ENCODE measurements at places on chromosomes 1 and 21. TPM values are rescaled to one million over a fixed set of nuclear protein-coding genes. Genes with fewer than 3 reads are reported as not detected.
A peak's percentile ranks its signal among the peaks of the same experiment; 100 is the strongest.

The ADGRB2 gene
- 95.0 TPM for polyA plus RNA-seq

DNA sequence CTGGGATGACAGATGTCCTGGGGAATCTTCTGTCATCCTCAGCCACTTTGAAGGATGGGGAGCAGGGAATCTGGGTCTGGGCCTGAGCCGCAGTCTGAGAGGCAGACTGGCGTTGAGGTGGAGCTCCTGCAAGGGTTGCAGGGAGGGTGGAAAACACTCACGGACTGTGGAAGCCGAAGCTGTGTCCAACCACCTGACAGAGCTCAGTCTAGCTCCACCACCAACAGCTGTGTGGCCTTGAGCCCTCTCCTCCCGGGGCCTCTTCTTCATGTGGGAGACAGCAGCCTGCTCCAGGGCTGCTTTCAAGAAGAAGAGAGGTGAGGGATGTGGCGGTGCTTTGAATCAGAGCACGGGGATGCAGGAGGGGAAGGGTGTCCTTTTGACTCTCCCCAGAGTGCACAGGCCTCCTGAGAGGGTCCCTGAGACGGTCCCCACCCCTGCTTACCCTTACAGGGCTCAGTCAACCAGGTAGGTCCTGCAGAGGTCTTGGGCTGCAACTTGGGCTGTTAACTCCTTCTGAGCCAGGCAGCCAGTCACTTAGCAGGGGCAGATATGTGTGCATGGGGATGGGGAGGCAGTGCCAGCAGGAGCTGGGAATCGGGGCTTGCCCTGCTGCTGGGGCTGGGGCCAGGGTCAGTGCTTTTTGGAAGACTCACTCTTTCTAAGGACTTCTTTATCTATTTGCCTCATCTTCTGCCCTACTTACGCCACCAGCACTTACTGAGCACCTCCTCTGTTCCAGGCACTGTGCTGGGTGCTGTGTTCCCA, 216.3 kb downstream of the PTPRU start:
- DNase-seq: no peak
- H3K4me1 ChIP-seq: no peaks in the 10 kb centered on the region
- no peak overlapping the region for H3K27ac ChIP-seq

The PDC gene
- not detected for polyA plus RNA-seq

- no peaks in the 10 kb centered on the region for H3K27me3 ChIP-seq
- H3K36me3 ChIP-seq: no peaks in the 10 kb centered on the region
- no peak overlapping the region for H3K4me3 ChIP-seq
Observed at GRCh38 chr1:116031302-116031835, 55.1 kb downstream of the SLC22A15 start.

The FAAP20 gene
- polyA plus RNA-seq: 188 TPM

The STYXL2 gene
- polyA plus RNA-seq: 55.3 TPM

DNA sequence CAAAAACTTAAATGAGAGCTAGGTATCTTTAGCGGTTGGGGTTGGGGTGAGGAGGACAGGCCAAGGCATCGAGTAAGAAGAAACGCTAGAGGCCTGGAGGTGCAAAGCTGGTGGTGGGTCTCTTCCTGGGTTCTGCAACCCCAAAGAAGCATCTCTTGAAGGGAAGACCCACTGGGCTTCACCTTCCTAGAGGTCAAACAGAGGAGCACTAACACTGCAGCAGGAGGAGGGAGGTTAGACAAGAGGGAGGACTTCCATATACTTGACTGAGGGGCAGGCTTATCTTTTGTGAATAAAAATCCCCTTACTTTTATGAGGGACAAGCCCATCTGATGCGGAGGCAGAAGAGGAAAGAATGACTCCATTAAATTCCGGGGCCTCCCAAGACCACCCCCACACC, 2.5 kb downstream of the MEX3A start:
- no peak for DNase-seq
- peaks cover 12% of the 10 kb centered on the region for H3K36me3 ChIP-seq
- H3K27me3 ChIP-seq: no peaks in the 10 kb centered on the region
- H3K4me3 ChIP-seq: peak overlapping the region; percentile 99

GRCh38 chr1:170303034-170303433, 157.3 kb downstream of the NTMT2 start:
- DNase-seq: no peak
- H3K4me3 ChIP-seq: no peak overlapping the region
- H3K27ac ChIP-seq: no peak overlapping the region
- H3K4me1 ChIP-seq: no peaks in the 10 kb centered on the region

- no peaks in the 10 kb centered on the region for H3K4me1 ChIP-seq
- H3K36me3 ChIP-seq: peaks cover 35% of the 10 kb centered on the region
- peak; percentile 48 for DNase-seq
- H3K4me3 ChIP-seq: no peak overlapping the region
Observed at GRCh38 chr1:26848941-26849774, 13.8 kb upstream of the SFN start.

GRCh38 chr21:16873176-16873575, 639.7 kb upstream of the CXADR start:
- no peaks in the 10 kb centered on the region for H3K36me3 ChIP-seq
- no peak overlapping the region for H3K4me3 ChIP-seq
- H3K27me3 ChIP-seq: no peaks in the 10 kb centered on the region
- no peak overlapping the region for H3K27ac ChIP-seq
- H3K4me1 ChIP-seq: no peaks in the 10 kb centered on the region

GRCh38 chr1:204084247-204084772, 11.4 kb downstream of the SOX13 start:
- peaks cover 34% of the 10 kb centered on the region for H3K4me1 ChIP-seq
- H3K4me3 ChIP-seq: no peak overlapping the region
- H3K36me3 ChIP-seq: no peaks in the 10 kb centered on the region
- H3K27me3 ChIP-seq: no peaks in the 10 kb centered on the region

The PAPPA2 gene
- polyA plus RNA-seq: 1.7 TPM

DNA sequence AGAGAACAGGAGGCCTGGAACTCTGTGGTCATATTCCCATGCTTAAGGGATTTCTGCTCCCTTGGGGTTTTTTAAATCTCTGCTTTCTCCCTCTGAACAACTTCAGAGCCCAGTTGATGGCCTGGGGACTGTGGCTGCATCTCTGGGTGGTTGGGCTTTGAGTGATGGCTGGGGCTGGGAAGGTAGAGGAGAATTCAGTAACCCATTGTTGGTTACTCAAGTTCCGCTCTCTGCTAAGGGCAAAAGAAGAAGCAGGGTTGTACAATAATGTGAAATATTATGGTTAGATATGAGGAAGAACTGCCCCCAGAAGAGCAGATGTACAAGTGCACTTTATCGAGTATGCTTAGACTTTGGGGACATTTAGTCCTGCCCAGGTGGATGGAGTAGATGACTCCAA, 72.1 kb upstream of the CNTN2 start:
- H3K36me3 ChIP-seq: no peaks in the 10 kb centered on the region
- H3K27me3 ChIP-seq: peaks cover 20% of the 10 kb centered on the region
- H3K4me3 ChIP-seq: no peak overlapping the region

DNA sequence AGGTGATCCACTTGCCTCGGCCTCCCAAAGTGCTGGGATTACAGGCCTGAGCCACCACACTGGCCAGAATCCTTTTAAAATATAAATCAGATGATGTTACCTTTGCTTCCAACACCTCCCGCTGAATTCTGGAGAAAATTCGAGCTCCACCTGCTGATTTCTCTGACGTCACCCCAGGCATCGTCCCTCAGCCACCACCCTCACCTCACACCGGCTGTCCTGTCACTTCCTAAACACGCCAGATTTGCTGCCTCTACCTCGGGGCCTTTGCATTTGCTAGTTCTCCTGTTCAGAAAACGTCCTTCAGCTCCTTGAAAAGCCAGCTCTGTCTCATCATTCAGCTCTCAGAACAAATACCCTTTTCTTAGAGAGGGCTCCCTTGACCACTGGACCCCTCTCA, 57.9 kb downstream of the FBXO2 start:
- no peaks in the 10 kb centered on the region for H3K4me1 ChIP-seq
- no peak for DNase-seq
- H3K36me3 ChIP-seq: no peaks in the 10 kb centered on the region
- H3K4me3 ChIP-seq: no peak overlapping the region

GRCh38 chr1:99566290-99567021, 79.5 kb upstream of the PALMD start:
- no peaks in the 10 kb centered on the region for H3K36me3 ChIP-seq
- H3K27ac ChIP-seq: no peak overlapping the region
- H3K4me1 ChIP-seq: no peaks in the 10 kb centered on the region
- H3K4me3 ChIP-seq: no peak overlapping the region

The CDA gene
- not detected for polyA plus RNA-seq

The ANKRD34A gene
- 2.7 TPM for polyA plus RNA-seq

- H3K4me3 ChIP-seq: no peak overlapping the region
- no peak for DNase-seq
- no peak overlapping the region for H3K27ac ChIP-seq
- peaks cover 9% of the 10 kb centered on the region for H3K27me3 ChIP-seq
- peaks cover 5% of the 10 kb centered on the region for H3K36me3 ChIP-seq
Observed at GRCh38 chr21:46297338-46298271, 11.5 kb downstream of the YBEY start.

GRCh38 chr1:117067533-117068370, 7.6 kb downstream of the TTF2 start:
- H3K36me3 ChIP-seq: no peaks in the 10 kb centered on the region
- no peaks in the 10 kb centered on the region for H3K4me1 ChIP-seq
- no peak overlapping the region for H3K4me3 ChIP-seq
- no peak overlapping the region for H3K27ac ChIP-seq
- no peaks in the 10 kb centered on the region for H3K27me3 ChIP-seq
- peak; percentile 73 for DNase-seq

DNA sequence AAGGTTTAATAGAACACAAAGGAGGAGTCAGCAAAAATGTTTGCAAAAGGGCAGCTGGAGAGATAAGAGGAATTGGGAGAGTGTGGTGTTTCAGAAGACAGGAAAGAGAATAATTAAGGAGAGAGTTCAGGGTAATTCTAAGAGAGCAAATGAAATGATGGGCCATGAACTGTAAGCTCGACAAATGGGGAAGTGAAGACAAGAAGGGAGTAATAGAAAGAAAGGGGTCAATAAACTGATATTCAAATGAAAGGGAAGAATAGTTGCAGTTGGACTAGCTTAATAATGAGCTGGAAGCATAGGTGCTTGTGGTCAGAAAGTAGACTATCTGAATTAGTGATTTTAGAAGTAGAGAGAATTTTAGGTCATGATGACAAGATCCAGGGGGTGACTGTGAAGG, 15.6 kb upstream of the RNF220 start:
- peaks cover 7% of the 10 kb centered on the region for H3K4me1 ChIP-seq
- no peak for DNase-seq
- H3K27ac ChIP-seq: no peak overlapping the region
- no peak overlapping the region for H3K4me3 ChIP-seq
- H3K27me3 ChIP-seq: no peaks in the 10 kb centered on the region

DNA sequence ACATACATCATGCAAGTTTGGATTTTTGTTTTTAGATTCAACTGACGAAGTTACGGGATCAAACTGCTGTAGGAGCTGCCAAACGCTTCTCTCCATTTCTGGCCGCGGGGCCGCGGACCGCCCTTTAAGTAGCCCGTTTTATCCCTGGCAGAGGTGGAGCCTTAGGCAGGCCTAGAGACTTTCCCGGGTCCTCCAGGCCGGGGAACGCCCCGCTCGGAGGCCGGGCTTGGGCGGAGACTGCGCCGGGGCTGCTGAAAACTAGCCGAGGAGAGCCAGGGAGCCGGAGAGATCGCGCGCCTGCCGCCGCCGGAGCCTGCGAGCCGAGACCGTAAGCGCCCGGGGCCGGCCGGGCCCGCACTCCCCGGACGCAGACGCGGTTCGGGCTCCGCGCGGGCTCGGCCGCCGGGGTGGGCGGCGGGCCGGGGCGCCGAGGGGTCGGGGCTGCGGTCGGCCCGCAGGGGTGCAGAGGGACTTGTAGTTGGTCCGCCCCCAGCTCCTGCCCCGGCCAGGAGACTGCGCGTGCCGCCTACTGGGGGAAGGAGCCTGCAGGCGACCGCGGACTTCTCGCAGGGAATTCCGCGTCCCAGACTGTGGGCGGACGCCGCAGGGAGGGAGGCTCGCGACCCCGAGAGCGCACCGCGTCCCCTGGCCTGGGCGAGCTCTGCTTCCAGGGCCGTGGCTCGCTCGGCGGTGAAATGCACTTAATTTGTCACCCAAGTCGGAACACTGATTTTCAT, at the start of gene EPHX1:
TSS of gene EPHX1 (plus strand) at position 283 of the 737 bp plus-strand sequence. CDS start 18,606 bp downstream, outside the sequence.
- H3K27me3 ChIP-seq: no peaks in the 10 kb centered on the region
- H3K4me3 ChIP-seq: peak within 1 kb of the TSS; percentile 44
- H3K36me3 ChIP-seq: no peaks in the 10 kb centered on the region
- peak; percentile 91 for DNase-seq

- H3K4me1 ChIP-seq: peaks cover 7% of the 10 kb centered on the region
- no peaks in the 10 kb centered on the region for H3K27me3 ChIP-seq
- H3K27ac ChIP-seq: peak overlapping the region; percentile 65
- H3K36me3 ChIP-seq: no peaks in the 10 kb centered on the region
- H3K4me3 ChIP-seq: peak overlapping the region; percentile 94
Observed at GRCh38 chr21:38806153-38806941, 618 bp downstream of the ETS2 start.

DNA sequence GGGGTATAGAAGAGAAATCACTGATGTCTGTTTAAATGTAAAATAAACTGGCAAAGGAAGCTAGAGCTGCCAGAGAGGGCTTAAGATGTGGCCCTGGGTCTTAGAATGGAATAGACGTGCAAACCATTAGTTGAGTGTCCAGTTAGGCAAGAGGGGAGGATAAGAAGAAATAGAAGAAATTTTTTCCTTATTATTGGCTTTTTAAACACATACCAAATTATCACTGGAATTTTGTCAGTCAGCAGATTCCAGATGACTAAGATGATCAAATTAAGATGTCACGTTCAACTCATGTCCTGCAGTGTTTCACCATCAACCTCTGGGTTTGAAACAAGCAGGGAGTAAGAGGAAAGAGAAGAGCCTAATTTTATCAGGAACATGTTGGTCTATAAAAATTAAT, 71.6 kb upstream of the C1orf21 start:
- H3K27ac ChIP-seq: no peak overlapping the region
- no peaks in the 10 kb centered on the region for H3K4me1 ChIP-seq
- H3K36me3 ChIP-seq: no peaks in the 10 kb centered on the region
- H3K4me3 ChIP-seq: no peak overlapping the region

DNA sequence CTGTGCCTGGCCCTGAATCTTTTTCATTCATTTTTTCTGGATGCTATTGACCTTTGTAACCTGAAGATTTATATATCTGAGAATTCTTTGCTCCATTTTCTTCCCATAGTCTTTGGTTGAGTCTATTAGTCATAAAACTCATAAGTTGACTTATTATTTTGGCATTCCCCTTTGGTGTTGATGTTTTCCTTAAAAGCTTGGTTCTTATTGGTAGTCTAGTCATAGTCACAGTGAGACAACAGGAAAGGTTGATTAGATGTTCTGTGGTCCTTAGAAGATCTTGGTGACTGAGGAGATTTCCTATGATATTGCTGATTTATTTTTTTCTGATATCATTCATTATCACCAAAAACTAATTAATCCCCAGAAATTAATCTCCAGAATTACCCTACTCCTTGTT, 86.2 kb downstream of the PTPRC start:
- no peak for DNase-seq
- no peaks in the 10 kb centered on the region for H3K4me1 ChIP-seq
- no peak overlapping the region for H3K27ac ChIP-seq
- no peaks in the 10 kb centered on the region for H3K27me3 ChIP-seq
- no peak overlapping the region for H3K4me3 ChIP-seq

DNA sequence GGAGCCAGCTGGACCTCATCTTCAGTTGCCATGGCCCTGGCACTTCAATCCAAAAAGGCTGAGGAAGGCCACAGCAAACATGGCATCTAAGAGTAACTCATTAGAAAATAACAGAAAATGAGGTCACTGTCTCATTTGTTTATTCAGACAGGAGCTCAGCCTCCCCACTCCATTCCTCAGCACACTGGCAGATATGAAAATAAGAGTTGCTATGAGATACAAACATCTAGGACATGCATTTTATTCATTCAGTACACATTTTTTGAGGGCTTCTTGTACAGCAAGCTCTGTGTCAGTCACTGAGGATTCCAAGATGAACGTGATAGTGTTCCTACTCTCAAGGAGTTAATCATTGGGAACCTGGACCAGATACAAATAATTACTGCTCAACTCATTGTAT, 32.7 kb upstream of the TMEM125 start:
- H3K27ac ChIP-seq: no peak overlapping the region
- H3K4me3 ChIP-seq: no peak overlapping the region
- no peak for DNase-seq
- no peaks in the 10 kb centered on the region for H3K27me3 ChIP-seq
- H3K4me1 ChIP-seq: peaks cover 3% of the 10 kb centered on the region
